Activated CD4-positive, alpha-beta T cell treated with anti-CD3 and anti-CD28 coated beads, Interleukin-2, amount 10 ng/mL, durations not matched to agents 7 days and 5 days (primary cell): ENCODE measurements at places on chromosomes 2 and 18. TPM values are rescaled to one million over a fixed set of nuclear protein-coding genes. Genes with fewer than 3 reads are reported as not detected.
A peak's percentile ranks its signal among the peaks of the same experiment; 100 is the strongest.

C1GALT1C1L gene
- not detected for total RNA-seq

ZAP70 gene
- total RNA-seq = 337 TPM

ASXL3 gene
- total RNA-seq = not detected

CRIM1 gene
- total RNA-seq = 1.8 TPM

KCNE4 gene
- not detected for total RNA-seq

BCL2L11 gene
- total RNA-seq = 11.2 TPM

GKN1 gene
- total RNA-seq = not detected

SH2D6 gene
- 0.77 TPM for total RNA-seq

OTOS gene
- total RNA-seq = not detected

IGFBP2 gene
- 10.9 TPM for total RNA-seq

COX5B gene
- 183 TPM for total RNA-seq

UGT1A3 gene
- not detected for total RNA-seq

GRCh38 chr2:147872967-147873366, 28.1 kb downstream of the ACVR2A start:
- H3K36me3 ChIP-seq = peaks cover 1% of the 10 kb centered on the region
- no peak overlapping the region for H3K27ac ChIP-seq
- H3K27me3 ChIP-seq = no peaks in the 10 kb centered on the region

- H3K27ac ChIP-seq = no peak overlapping the region
- no peak overlapping the region for H3K4me3 ChIP-seq
Measured at GRCh38 chr2:76197842-76198448, 487.2 kb upstream of the GCFC2 start.

GRCh38 chr2:69588403-69588802, 55.1 kb downstream of the AAK1 start:
- no peak for DNase-seq
- H3K27ac ChIP-seq = peak overlapping the region; percentile 52
- H3K4me3 ChIP-seq = no peak overlapping the region
- H3K4me1 ChIP-seq = peaks cover 75% of the 10 kb centered on the region
- H3K27me3 ChIP-seq = no peaks in the 10 kb centered on the region

- no peak for DNase-seq
- H3K27ac ChIP-seq = no peak overlapping the region
- H3K36me3 ChIP-seq = peaks cover 3% of the 10 kb centered on the region
- no peaks in the 10 kb centered on the region for H3K4me1 ChIP-seq
- no peak overlapping the region for H3K4me3 ChIP-seq
- no peaks in the 10 kb centered on the region for H3K27me3 ChIP-seq
Measured at GRCh38 chr2:232275670-232276069, 102.9 kb upstream of the ALPP start.

DNA sequence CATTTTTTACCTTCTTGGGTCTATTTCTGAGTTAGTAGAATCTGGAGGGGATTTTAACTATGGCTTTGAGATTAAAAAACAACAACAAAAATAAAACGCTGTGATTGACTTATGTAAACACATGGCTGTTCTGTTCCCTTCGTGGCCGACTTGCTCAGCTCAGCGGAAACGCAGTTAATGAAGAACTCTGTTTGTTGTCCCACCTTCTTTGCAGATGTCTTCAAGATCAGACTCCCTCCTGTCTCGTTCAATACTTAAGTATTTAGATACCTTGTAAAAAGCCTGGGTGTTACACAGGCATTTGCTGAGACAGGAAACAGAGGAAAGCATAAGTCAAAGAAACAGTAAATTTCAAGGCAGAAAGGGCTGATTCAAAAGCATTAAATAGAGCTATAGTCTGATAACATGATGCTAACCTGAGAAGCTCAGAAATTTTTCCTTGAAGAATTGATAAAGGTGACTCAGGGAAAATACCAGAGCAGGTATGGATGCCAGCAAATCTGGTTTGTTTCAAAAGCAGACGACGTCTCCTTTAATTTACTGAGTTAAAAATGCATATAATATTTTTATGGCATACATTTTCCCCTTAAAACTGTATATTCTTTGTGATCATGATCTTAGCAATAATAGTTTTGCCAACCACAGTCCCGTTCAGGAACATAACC, 21.7 kb upstream of the POLI start:
- peaks cover 16% of the 10 kb centered on the region for H3K4me1 ChIP-seq
- no peaks in the 10 kb centered on the region for H3K36me3 ChIP-seq
- DNase-seq = no peak
- no peaks in the 10 kb centered on the region for H3K27me3 ChIP-seq
- no peak overlapping the region for H3K27ac ChIP-seq
- H3K4me3 ChIP-seq = no peak overlapping the region

GRCh38 chr2:132804051-132804450, 134.0 kb upstream of the LYPD1 start:
- H3K4me1 ChIP-seq = no peaks in the 10 kb centered on the region
- H3K27ac ChIP-seq = no peak overlapping the region
- H3K4me3 ChIP-seq = no peak overlapping the region
- H3K27me3 ChIP-seq = no peaks in the 10 kb centered on the region
- H3K36me3 ChIP-seq = no peaks in the 10 kb centered on the region
- no peak for DNase-seq

GRCh38 chr2:1987379-1987778, 243.1 kb upstream of the PXDN start:
- no peaks in the 10 kb centered on the region for H3K36me3 ChIP-seq
- H3K27ac ChIP-seq = no peak overlapping the region
- no peak for DNase-seq
- no peak overlapping the region for H3K4me3 ChIP-seq

GRCh38 chr2:563512-563911, 113.7 kb downstream of the TMEM18 start:
- peaks cover 4% of the 10 kb centered on the region for H3K27me3 ChIP-seq
- no peak overlapping the region for H3K4me3 ChIP-seq
- H3K27ac ChIP-seq = no peak overlapping the region
- H3K36me3 ChIP-seq = no peaks in the 10 kb centered on the region
- DNase-seq = no peak
- no peaks in the 10 kb centered on the region for H3K4me1 ChIP-seq

DNA sequence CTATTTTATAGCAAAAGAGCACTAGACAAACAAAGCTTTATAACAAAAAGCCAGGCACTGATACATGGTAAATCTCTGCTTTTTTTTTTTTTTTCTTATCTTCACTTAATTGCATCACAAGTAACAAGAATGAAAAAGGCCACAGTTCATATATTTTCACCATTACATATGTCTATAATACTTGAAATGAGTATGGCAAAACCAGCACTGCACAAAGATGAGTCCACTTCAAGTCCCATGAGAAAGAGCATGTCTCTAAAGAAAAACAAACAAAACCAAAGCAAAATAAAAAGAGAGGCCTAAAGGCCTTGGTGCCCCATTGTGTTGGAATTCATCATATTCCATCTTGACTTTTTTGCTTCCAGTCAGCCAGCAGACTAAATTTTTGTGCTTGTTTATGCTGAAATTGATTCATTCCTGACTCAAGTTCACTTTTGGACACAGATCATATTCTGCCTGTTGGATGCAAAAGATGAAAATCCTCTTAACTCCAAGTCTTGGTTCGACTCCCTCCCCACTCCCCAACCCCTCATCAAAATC, 264.9 kb upstream of the CCDC68 start:
- no peaks in the 10 kb centered on the region for H3K36me3 ChIP-seq
- DNase-seq = no peak
- no peak overlapping the region for H3K4me3 ChIP-seq

DNA sequence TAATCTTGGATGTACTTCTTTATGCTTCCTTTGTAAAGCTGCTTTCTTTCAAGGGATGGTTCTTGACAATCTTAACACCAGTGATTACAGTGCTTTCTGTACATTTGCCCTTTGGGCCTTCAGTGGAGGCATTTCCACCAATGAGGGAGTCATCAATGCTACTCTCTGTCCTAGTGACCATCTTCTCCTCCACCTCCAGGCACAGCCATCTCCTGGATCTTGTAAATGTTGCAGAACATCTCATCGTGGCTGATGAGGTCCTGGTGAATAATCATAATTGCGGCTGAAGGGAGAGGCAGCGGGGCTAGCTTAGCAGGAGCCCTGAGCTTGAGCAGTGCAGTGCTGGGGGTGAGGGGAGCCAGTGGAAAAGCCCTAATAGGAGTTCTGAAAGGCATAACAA, 32.5 kb downstream of the IDH1 start:
- H3K4me1 ChIP-seq = no peaks in the 10 kb centered on the region
- H3K4me3 ChIP-seq = no peak overlapping the region
- no peak overlapping the region for H3K27ac ChIP-seq

- DNase-seq = no peak
- no peaks in the 10 kb centered on the region for H3K4me1 ChIP-seq
- no peak overlapping the region for H3K27ac ChIP-seq
- no peaks in the 10 kb centered on the region for H3K36me3 ChIP-seq
- H3K4me3 ChIP-seq = no peak overlapping the region
Measured at GRCh38 chr2:27021253-27022049, 11.3 kb upstream of the TMEM214 start.

DNA sequence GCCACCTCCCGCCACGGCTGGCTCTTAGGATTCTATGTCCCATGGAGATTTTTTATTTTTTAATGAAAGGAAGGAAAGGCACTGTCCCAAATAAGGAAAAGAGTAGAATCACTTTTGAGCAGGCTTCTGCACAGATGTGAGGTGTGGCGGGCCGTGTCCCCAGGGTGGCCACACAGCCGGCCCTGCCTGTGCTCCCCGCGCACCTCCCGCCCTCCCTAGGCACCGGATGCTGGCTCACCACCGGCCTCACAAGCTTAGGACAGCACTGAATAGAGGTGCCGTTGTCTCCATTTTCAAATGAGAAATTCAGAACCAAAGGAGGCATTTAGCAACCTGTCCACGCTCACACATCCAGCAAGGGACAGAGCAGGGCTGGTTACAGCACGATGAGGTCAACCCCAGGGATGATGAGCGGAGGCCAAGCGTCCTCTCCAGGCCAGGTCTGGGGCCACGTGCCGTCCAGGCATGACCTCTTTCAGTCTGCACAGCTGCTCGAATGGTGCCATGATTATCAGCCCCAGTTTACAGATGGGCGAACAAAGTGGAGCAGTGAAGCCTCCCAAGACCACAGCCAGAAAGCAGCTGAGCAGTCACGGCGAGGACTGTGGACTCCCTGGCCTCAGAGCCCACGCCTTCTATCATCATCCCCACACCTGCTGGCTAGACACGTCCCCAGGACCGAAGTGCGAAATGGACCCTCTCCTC, 20.7 kb upstream of the TEX51 start:
- H3K27ac ChIP-seq = no peak overlapping the region
- H3K27me3 ChIP-seq = peaks cover 4% of the 10 kb centered on the region
- no peaks in the 10 kb centered on the region for H3K4me1 ChIP-seq
- no peak for DNase-seq
- H3K36me3 ChIP-seq = no peaks in the 10 kb centered on the region

DNA sequence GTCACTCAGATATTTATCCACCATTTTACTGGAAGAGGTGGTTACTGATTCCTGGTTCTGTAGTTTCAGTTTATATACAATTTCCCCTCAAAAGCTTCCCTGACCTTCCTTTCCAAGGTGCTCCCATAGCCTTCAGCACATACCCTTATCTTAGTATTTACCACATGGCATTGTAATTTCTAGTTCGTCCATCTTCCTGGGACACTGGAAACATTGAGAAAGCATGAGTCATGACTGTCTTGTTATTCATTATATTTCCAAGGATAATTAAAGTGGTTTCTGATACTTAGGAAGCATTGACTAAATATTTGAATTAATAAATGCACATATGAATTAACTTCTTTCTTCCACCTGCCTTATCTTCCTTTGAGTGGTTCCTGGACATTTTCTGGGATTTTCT, 203.8 kb downstream of the ETAA1 start:
- no peaks in the 10 kb centered on the region for H3K36me3 ChIP-seq
- H3K4me1 ChIP-seq = no peaks in the 10 kb centered on the region
- DNase-seq = no peak

DNA sequence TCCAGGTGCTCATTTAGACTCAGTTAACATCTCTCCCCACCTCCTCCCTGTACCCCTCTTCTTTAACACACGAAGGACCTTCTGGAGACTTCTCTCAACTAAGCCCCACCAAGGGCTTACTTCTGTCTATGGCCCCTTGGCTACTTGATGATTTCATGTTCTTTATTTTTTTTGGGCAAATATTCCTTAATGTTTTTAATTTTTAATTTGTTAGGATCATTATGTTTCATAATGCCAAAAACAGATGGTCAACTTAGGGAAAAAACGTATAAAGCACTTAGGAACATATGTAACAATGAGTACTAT, 25.9 kb downstream of the IL37 start:
- no peak overlapping the region for H3K4me3 ChIP-seq
- H3K27ac ChIP-seq = no peak overlapping the region
- H3K36me3 ChIP-seq = no peaks in the 10 kb centered on the region
- no peaks in the 10 kb centered on the region for H3K4me1 ChIP-seq

- H3K4me3 ChIP-seq = peak overlapping the region; percentile 68
- H3K36me3 ChIP-seq = peaks cover 55% of the 10 kb centered on the region
- H3K4me1 ChIP-seq = peaks cover 38% of the 10 kb centered on the region
- no peaks in the 10 kb centered on the region for H3K27me3 ChIP-seq
- peak overlapping the region; percentile 33 for H3K27ac ChIP-seq
- no peak for DNase-seq
Measured at GRCh38 chr2:196171946-196172345, 568 bp upstream of the STK17B start.

DNA sequence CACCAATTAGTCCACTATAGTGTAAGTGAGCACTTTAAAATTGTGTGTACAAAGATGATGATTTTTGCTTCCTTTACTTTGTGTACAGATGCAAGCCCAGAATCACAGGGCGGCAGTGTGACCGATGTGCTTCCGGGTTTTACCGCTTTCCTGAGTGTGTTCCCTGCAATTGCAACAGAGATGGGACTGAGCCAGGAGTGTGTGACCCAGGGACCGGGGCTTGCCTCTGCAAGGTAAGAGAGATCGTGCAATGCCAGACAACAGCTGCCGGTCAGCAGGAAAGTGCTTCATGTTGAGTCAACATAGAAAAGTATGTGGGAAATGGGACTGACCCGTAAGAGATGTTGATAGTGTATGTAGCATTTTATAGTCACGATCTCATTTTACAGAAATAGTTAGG, 156.8 kb upstream of the TTC39C start:
- no peak for DNase-seq
- H3K4me3 ChIP-seq = no peak overlapping the region
- H3K36me3 ChIP-seq = no peaks in the 10 kb centered on the region
- peaks cover 20% of the 10 kb centered on the region for H3K4me1 ChIP-seq
- no peak overlapping the region for H3K27ac ChIP-seq

GRCh38 chr2:232321156-232321816, 57.3 kb upstream of the ALPP start:
- DNase-seq = peak; percentile 74
- H3K36me3 ChIP-seq = peaks cover 8% of the 10 kb centered on the region
- no peaks in the 10 kb centered on the region for H3K27me3 ChIP-seq
- peak overlapping the region; percentile 93 for H3K27ac ChIP-seq
- peaks cover 67% of the 10 kb centered on the region for H3K4me1 ChIP-seq

GRCh38 chr2:205494537-205495235, 187.6 kb upstream of the NRP2 start:
- no peak overlapping the region for H3K4me3 ChIP-seq
- DNase-seq = no peak
- no peaks in the 10 kb centered on the region for H3K4me1 ChIP-seq
- no peaks in the 10 kb centered on the region for H3K36me3 ChIP-seq
- H3K27me3 ChIP-seq = peaks cover 2% of the 10 kb centered on the region

GRCh38 chr18:54878159-54878622, 49.9 kb downstream of the RAB27B start:
- H3K27me3 ChIP-seq = no peaks in the 10 kb centered on the region
- no peak for DNase-seq
- peaks cover 3% of the 10 kb centered on the region for H3K4me1 ChIP-seq
- no peak overlapping the region for H3K27ac ChIP-seq
- no peak overlapping the region for H3K4me3 ChIP-seq

GRCh38 chr18:58024139-58024538, 19.9 kb upstream of the NEDD4L start:
- H3K27ac ChIP-seq = no peak overlapping the region
- H3K4me1 ChIP-seq = no peaks in the 10 kb centered on the region
- no peaks in the 10 kb centered on the region for H3K36me3 ChIP-seq
- no peaks in the 10 kb centered on the region for H3K27me3 ChIP-seq
- no peak for DNase-seq
- no peak overlapping the region for H3K4me3 ChIP-seq
